ENCODE measurements at places on chromosomes 11 and 22.

DNA sequence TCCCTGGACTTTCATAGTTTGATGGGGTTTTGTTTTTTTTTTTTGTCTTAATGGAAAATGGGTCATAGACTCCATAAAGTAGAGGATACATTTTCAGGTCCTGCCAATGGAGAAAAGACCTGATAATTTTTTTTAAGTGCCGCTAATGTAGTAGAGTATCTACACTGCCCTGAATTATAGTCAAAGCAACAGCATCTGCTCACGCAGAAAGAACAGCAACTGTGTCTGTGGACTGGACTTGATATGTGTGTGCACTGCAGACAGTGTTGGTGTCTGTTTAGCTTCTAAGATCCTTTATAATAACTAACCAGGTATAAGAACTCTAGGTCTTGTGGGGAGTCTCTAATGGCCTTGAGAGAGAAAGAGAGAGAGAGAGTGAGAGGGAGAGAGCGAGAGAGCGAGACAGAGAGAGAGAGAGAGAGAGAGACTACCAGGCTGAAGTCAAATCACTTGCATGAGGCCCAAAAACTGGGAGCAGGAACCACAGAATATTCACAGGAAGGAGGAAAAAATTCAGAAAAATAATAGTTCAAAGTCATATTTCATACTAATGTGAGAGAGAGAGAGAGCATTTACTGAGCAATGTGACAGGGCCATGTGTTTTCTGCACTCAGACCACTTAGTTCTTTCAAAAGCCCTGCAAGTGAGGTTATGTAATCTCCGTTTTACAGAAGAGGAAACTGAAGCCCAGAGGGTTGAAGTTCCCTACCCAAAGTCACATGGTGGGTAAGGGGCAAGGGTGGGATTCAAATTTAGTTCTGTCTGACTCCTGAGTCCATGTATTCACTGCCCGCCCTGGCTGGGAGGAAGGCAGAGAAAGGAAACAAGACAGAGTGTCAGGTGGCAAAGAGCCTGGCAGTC is 8.6 kb upstream of the MIAT start:
- peak; percentile 55 for DNase-seq

DNA sequence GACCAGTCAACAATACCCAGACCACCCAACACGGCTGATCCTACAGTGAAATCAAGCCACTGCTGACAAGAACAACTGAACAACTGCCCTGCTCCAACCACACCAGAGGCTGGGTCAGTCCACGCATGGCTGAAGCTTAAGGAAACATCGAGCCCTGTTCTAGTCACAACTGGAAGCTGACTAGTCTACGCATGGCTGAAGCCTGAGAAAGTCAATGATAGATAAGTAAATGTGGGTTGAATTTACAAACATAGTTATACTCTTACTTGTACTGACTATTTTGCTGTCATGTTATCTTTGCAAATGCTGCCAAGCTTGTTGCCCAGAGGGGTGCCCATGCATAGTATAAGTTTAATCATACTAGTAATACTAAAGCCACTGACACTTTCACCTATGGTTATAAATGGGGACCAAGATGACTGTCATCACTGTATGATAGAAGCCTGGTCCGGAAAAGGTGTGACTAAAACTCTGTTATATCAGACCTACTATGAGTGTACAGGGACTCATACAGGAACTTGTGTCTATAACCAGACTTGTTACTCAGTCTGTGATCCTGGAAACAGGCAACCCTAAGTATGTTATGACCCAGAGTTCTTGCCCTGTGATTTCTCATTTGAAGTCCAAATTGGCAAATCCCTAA is 43.4 kb upstream of the GLYAT start:
- no peak for DNase-seq

DNA sequence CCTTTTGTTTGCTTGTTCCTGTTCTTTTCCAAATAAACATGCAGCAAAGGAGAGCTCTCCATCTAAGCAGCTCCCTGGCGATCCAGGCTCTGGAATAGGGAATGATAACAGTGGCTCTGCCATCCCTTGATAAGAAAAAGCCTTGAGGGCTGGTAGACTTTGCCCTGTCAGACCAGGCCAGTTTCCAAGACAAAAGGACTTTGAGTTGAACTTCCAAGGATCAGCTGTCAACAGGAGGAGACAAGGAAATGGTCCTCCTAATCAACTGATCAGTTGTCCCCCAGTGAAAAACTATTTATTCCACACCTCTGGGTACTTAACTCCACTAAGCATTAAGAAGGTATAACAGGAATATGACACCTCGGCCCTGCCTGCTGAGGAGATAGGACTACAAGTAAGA is 127.8 kb downstream of the PARVA start:
- DNase-seq, result no peak

- DNase-seq, result no peak
Observed at GRCh38 chr22:29343313-29343805, 27.9 kb upstream of the RASL10A start.

DNA sequence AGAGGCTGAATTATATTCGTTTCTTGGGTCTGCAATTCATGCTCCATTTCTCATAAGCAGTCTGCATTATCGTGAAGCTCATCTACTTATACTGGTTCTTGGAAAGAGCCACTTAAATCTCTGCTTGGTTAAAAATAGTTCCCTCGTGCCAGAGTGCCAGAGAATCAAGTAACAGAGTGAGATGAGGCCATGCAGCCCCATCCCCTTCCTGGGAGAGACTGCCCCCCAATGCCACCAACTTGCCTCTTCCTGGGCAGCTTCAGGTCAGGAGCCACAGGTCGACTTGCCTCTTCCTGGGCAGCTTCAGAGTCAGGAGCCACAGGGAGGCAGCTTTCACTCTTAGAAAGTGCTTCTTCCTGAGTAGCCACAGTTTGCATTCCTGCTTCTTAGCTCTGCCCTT is 223.9 kb upstream of the ZBED5 start:
- DNase-seq, result no peak

DNA sequence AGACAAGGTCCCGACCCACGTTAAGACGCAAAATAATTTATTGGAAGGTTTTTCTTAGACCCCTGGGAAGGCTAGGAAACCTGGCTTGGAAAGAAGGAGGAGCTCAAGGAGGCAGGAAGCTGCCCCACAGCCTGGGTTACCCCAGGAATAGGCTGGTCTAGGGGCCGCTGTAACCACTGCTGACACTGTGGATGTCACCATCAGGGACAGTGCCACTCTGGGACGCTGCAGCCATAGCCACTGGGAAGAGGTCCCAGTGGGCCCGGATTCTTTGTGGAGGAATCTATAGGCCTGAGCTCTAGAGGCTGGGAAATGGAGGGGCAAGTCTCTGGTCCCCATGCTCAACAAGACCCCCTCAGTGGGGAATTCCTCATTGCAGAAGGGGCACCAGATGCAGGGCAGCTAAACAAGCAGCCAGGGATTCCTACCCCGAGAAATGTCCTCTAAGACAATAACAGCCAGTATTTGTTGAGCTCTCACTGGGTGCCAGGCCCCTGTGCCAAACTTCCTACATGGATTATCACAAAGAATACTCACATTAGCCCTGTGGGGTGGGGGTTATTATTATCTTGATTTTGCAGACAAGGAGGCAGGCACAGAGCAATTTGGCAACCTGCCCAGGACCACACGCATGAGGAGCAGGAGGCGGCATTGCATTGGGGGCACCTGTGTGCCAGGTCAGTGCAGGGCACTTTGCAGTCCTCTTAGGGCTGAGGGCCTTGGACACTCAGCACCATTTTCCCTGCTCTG is 19.5 kb upstream of the CHKA start:
- DNase-seq, result peak; percentile 61

GRCh38 chr11:105699203-105699602 is 89.3 kb downstream of the GRIA4 start:
- DNase-seq, result no peak

DNA sequence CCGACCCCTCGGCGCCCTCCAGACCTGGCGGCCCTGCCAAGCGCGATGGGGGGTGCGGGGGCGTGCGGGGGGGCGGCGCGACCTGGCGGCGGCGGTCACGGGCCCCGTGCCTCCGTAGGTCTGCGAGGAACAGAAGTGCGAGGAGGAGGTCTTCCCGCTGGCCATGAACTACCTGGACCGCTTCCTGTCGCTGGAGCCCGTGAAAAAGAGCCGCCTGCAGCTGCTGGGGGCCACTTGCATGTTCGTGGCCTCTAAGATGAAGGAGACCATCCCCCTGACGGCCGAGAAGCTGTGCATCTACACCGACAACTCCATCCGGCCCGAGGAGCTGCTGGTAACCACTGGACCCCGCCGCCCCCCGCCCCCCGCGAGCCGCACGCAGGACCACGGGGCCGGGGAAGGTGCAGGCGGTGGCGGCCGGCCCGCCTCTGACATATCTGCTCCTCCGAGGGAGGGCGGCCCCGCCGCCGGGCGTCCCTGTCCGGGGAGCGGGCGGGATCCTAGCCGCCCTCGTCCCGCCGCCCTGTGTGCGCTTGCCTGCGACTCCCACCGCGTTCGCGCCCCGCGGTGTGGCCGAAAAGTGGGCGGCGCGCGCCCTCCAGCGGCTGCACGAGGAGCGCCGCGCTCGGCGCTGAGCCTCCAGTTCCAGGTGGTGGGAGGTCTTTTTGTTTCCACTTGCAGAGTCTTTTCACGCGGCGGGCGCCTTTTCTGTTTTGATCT is 2.1 kb downstream of the CCND1 start:
- peak; percentile 98 for DNase-seq

DNA sequence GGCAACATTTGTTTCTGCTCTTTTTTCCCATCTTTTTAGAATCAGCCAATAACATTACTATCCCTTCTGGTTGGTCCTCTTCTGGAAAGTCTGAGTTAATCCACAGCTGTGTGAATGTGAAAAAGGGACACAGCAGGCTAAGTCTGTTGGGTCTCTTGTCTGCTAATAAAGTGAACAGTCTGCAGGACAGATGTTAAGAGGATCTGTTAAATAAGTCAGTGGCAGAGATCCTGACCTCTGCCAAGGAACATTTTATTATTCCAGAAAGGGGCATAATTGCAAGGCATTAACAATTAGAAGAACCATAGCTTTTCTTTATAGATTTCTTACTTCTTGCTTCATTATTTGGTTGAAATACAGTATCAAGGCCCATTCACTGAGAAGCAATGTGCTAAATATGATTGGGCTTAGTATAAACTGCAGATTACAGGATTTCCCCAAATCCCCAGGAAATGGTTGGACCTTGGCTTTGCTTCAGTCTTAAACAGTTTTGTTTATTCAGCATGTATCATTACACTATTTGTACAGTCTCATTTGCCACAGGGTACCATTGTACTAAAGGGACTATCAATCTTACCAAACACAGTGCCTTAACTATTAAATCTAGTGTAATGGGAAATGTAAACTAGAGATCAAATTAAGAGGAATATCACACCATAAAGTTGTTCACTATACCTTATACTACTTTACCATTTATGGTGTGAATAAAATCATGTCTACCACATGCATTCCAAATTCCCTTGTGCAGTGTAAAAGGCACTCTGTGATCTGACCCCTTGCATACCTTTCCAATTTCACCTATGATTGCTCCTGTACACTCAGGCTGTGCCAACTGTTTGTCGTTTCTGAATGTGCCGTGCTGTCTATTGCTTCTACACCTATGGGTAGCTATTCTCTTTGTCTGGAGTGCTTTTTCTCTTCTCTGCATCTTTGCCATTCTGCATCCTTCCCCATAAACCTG is 274.0 kb downstream of the SOX6 start:
- DNase-seq, result no peak

GRCh38 chr11:78190871-78191538 is 2.3 kb downstream of the USP35 start:
- DNase-seq, result no peak

DNA sequence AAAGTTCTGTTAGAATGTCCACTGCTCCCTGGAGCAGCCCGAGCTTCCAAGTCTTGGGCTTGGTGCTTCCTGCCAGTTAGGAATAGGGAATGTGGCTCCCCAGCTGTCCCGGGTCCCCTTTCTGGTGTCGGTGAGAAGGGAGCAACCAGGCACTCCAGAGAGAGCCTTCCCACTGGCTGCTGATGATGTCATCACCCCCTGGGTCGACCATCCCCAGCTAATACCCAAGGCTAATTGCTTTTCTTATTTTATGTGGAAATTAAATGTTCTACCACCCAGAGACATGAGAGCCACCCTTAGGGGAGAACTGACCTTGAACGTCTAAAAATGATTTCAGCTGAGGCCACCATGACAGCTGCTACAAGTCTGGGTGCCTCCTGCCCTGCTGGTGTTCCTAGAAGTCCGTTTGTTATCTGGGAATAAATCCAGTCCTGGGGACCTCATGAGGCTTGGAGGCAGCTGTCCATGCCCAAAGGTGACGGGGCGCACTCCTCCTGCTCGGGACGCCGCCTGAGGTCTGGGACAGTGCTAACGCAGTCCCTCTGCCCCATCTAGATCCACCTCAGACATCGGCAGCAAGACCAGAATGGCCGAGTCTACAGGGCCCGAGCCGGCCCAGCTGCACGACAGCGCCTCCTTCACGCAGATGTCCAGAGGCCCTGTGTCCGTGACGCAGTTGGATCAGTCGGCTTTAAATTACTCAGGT is 42.3 kb downstream of the C11orf91 start:
- DNase-seq, result no peak

DNA sequence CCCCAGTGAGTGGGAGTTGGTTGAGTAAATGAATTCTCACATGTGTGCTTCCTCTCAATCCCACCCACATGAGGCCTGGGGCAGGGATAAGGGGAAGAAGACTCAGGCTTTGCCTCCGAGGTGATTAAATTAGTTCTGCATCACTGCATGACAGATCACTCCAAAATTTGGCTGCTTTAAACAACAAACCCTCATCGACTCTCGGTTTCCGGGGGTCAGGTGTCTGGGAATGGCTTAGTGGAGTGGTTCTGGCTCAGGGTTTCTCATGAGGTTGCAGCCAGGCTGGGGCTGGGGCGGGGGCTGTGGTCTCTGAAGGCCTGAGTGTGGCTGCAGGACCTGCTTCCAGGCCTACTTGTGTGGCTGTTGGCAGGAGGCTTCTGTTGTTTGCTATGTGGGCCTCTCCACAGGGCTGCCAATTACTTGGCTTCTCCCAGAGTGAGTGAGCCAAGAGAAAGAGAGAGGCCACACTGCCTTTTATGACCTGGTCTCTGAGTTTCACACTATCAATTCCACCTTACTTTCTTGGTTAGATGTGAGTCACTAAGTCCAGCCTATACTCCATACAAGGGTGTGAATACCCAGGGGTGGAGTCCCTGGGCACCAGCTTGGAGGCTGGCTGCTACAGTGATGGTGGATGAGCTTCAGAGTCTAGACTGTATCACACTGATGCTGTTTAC is 15.9 kb downstream of the MOGAT2 start:
- no peak for DNase-seq

DNA sequence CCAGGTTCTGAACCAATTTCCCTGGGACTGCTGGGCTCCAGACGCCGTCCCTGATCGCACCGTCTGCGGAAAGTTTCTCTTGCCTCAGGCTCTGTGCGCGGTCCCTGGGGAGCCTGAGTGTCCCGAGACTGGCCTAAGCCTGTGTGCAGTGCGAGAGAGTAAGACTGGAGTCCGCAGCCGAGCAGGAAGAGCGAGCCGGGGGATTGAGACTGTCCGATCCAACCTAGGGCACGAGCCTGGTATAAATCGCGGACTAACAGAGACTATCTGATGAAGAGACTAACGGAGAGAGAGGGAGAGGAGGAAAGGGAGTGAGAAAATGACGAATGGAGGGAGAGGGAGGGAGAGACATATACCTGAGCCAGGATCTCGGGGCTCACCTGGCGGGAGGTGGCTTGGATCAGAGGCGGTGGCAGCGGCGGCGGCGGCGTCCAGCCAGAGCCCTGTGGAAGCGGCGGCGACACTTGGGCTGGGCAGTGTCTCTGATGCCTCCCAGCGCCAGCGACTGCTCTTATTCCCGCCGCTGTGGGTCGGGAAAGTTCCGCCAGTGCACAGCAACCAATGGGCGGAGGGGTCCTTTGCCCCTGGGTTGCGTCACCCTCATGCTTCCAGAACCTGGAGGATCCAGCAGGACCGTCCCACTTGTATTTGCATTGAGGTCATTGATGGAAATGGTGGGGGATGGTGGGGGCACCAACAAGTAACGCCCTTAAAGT is at the start of gene CALCA:
TSS of gene CALCA (minus strand) at position 487 of the 716 bp plus-strand sequence. CDS start 1,159 bp downstream, outside the sequence.
- DNase-seq, result no peak

Data from OCI-M1 (cell line).